ENCODE measurements at places on chromosomes 11 and 22. TPM values are rescaled to one million over a fixed set of nuclear protein-coding genes. Genes with fewer than 3 reads are reported as not detected.

DNA sequence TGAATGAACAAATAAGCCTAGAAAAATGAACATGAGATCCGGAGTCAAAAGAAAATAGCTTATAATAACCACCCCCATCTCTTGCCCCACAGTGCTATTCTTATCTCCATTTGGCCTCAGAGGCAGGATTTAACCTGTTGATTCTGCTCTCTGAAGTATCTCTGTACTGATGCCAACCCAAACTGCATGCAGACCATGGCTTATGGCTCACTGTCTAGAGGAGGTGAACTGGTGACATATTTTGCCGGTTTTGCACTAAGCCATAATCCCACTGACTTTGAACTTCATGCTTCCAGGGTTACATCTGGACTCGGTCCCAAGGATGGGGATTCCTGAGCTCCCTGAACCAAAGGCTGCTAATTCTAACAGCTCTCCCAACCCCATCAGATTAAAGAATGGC is 397.1 kb downstream of the TENM4 start:
- no peak for DNase-seq

DNA sequence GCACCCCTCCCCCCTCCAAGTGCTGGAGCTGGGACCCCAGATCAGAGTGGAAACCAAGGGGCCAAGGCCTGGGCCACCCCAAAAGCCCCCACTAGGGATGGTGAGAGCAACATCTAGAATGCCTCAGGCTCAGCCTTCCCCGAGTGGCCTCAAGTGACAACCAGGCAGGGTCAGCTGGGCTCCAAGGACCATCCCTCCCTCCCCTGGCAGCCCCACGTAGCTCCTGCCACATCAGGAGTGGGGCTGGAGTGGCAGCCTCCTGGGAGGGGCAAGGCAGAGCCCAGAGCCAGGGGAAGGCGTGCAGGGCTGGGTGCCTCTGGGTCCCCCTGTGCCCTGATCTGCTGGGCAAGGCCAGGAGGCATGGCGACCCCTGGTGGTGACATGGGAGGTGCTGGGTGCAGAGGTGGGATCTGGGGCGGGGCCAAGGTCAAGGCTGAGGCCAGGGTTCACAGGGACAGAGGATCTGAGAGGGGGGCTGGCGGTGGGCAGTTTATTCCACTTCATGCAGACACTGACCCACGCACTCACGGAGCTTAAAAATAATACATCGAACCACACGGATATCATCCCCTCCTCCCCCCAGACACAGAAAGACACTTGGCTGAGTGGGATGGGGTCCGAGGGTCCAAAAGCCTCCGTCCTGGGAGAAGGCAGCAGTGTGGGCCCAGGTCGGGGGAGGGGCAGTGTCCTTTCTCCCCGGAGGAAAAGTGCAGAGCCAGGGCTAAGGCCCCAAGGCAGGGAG is 15.8 kb upstream of the EHD1 start:
- DNase-seq, result peak; percentile 95

- peak; percentile 62 for DNase-seq
Observed at GRCh38 chr22:12601870-12602779, 2925.9 kb upstream of the OR11H1 start.

DNA sequence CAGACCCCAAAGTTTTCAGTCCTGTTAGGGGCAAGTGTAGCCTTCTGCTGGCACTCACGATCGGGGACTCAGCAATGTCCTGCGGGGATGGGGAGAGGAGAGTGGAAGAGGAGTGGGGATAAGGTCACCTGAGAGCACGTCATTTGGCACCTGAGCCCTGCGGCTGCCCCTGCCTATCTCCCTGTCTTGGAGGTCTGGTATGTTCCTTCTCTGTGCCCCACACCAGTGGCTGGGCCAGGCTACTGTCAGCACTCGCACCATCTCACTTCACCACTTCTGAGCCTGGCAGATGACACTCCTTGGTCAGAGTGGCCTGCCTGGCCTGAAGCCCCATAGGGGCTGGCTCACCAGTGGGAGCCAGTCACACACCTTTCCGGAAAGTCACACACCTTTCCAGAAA is 20.1 kb upstream of the CHADL start:
- peak; percentile 87 for DNase-seq

- DNase-seq, result no peak
Observed at GRCh38 chr11:120662071-120662676, 150.6 kb downstream of the GRIK4 start.

DNA sequence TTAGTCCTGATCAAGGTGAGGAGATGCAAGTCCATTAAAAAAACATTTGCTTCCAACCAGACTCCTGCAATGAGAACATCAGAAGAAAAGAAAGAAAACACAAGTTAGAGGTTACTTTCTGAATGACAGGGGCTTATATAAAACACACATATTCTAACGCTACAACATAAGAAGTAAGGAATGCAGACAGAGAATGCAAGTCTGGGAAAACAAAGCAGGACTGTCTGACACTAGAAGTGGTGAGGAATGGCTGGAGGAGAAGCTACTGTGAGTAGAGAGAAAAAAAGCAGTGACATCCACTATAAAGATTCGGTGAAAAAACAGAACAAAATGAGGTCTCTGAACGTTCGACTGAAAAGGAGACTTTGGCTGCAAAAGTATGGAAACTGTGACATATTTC is 12.3 kb downstream of the TMEM216 start:
- no peak for DNase-seq

TH gene
- not detected for total RNA-seq

GRCh38 chr11:91394073-91394726 is 830.4 kb upstream of the FAT3 start:
- DNase-seq, result no peak

LINC01488 gene
- 0.22 TPM for total RNA-seq

- no peak for DNase-seq
Observed at GRCh38 chr11:46249103-46249937, 28.1 kb upstream of the CREB3L1 start.

INPP5J gene
- 15.4 TPM for total RNA-seq
